Stimulated activated CD8-positive, alpha-beta memory T cell treated with anti-CD3 and anti-CD28 coated beads, Interleukin-15, amount 100 ng/mL, for 24 hours (primary cell): ENCODE measurements at places on chromosomes 3 and 15.

DNA sequence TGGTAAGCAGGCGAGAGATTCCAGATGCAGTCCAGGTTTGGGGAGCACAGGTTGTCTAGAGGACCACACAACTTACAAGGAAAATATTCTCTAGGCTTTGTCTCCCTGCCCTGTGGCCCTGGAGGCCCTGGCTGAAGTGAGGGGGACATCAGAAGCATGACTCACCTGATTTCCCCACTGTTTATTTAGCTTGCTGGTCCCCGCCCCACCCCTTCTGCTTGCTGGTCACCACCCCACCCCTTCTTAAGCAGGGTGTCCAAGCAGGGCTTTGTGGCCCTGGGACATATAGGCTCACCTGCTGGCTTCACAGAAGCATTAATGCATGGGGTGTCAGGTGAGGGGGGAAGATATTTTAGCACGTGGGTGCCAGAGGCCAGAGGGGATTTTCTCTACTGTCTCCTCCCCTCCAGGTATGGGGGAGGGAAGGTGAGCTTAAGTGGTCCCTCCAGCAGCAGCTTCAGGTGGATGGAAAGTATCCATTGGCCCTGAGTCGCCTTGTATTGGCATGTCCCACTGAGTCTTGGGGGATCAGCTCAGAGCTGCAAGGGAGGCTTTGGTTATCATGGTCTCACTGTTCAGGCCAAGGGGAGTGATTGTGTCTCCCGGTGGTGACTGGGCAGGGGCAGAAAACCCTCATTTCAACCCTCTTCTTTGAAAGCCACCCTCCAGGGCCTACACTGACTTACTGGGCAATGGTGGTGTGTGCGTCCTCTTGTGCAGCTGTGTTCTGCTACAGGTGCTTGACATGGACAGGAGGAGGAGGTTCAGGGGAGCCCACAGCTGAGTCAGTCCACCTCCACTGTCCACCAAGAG is 49.8 kb downstream of the GASK1A start:
- DNase-seq: no peak

GRCh38 chr3:72265256-72266015 is 480.5 kb upstream of the PROK2 start:
- no peak for DNase-seq

- no peak for DNase-seq
Observed at GRCh38 chr3:153731071-153731470, 390.1 kb upstream of the ARHGEF26 start.

- DNase-seq: no peak
Observed at GRCh38 chr3:194946091-194946490, 260.4 kb downstream of the FAM43A start.
